Endothelial cell of umbilical vein (primary cell): ENCODE measurements at places on chromosomes 5 and 9. TPM values are rescaled to one million over a fixed set of nuclear protein-coding genes. Genes with fewer than 3 reads are reported as not detected.

DNA sequence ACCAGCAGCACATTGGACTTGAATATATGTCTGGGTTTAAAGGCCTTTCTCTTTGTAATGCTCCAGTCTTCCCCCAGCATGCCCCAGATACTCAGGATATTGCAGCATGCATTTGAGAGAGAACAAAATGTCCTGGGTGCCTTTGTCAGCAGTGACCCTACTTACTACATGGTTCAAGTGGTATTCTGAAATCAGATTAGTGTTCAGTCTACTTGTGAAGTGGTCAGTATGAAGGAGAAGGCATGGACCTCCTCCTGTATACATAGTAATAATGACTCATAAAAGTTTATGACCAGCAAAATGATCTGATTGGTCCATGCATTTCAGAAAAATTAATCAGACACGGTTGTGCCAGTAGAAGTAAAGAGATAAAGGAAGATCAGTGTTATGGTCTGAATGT lies 25.4 kb downstream of the GPR21 start:
- DNase-seq: no peak

DNA sequence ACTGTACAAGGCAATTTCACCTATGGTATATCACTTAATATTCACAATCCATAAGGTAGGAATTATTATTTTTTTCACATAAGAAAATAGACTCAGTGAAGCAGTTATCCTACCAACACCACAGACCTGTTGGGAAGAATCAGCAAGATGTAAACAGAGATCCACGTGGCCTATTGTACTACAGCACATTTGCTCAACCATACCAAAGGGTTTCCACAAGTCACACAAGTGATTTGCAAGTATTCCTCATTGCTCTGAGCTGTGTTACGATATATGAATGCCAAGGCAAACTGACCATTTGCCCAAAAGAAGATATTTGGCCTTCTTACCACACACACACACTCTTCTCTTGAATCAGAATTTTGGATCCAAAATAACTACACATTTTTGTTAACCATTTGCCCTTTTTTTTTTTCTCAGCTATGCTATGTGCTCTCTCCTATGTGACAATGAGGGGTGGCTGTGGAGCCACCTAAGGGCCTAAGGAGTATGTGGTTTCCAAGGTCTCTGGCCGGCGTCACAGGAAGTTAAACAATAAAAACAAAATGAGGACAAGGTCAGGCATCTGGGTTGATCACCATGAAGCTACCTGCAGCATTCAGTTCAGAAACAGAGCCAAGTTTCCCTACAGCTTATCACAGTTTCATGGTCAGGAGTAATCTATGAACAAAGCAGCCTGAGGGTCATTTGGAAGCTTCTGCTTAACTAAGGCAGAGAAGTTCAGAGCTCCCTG lies 171.0 kb upstream of the FREM1 start:
- DNase-seq: no peak

DNA sequence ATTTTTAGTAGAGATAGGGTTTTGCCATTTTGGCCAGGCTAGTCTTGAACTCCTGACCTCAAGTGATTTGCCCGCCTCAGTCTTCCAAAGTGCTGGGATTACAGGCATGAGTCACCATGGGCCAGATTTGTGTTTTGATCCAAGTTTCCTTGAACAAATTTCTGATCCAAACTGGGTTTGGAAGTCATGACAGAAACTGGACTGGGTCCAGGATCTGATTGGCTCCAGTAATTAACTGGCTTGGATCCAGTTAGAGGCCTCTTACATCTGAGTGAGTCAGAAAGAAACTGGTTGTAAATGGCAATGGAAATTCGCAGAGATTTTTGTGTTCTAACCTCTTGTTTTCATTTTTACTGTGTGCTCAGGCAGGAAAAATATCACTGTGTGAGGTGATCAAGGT lies 141.6 kb downstream of the SLC25A46 start:
- DNase-seq: no peak

GRCh38 chr5:126198531-126198930 lies 224.7 kb upstream of the GRAMD2B start:
- DNase-seq: no peak

DNA sequence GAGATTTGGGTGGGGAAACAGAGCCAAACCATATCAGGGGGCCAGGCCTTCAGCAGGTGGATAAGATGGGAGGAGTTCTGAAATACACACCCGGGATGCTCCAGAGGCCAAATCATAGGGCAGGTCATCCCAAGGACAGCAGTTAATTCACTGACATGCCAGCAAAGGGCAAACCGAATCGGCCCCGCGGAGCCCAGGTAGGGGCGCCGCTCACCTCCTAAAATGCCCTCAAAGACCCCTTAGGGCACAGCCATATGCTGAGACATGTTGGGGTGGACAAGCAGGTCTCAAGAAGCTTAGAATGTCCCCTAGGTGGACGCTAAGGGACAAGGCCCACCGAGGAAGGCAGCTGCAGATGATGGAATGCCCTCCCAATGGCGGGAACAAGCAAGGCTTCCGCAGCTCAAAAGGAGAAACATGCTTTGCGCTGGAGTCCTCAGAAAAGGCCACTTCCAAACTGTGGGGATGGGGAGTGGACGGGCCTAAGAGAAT lies 144.9 kb downstream of the ERCC6L2 start:
- DNase-seq: no peak

DNA sequence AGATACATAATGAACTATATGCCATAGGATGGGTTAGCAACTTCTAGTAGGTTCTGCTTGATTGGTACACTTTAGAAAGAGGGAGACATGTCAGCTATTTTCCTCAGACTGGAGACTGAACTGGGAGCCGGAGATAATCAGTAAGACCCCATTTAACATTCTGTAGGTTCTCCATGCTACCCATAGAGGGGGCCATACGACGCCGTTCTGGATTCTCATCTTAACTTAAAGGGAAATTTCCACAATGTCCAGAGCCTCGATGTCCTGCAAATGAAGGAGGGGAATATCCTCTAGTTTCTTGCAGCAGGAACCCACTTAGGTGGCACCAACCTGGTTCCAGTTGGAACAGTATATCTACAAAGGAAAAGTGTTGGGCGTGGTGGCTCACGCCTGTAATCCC lies 22.3 kb upstream of the NPM1 start:
- peak; percentile 34 for DNase-seq

Gene DAPK1
- 93.4 and 119 TPM in 2 replicates for total RNA-seq

DNA sequence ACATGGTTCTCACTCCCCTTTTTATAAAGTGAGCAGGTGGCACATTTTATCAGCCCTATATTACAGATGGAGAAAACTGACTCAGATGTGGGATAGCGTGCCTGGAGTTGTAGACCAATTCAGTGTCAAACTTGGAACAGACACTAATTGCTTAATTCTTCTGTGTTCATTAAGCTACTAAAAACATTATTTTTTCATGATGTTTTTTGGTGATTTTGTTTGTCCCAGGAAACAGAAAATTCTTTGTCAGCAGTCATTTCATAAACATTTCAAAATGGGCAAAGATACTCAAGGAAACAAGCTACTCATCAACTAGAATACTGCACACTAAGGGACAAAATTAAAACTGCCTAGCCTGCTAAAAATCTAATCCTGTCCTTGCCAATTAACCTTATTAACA lies 2.2 kb downstream of the ABHD17B start:
- no peak for DNase-seq

Gene GPR151
- not detected in 2 replicates for total RNA-seq

DNA sequence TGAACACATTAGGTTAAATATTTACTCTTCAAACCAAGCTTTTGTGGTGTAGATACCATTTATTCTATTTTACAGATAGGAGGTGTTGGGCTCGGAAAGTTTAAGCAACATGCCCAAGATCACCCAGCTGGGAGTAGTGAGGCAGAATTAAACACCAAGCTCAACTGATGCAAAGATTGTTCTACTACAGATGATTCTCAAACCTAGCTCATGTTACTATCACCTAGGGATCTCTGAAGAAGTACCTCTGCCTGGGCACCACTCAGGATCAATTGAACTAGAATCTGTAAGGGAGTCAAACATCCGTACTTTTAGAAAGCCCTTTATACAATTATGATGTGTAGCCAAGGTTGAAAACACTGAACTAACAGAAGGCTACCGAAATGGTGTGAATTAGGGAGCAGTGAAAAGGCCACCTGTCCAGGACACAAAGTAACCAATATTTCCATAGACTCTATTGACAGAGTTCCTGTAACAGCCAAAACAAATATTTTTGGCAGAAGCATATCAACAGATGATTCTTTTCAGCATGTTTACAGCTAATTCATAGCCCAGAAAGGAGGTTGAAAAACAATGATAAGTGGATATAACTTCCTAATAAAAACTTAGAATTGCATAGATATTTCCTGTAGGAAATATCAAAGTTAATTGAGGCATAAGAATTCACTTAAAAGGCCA lies 158.5 kb upstream of the PTGER4 start:
- DNase-seq: peak; percentile 71

Gene P4HA2
- total RNA-seq: 37.4 and 37.6 TPM in 2 replicates

GRCh38 chr5:38528162-38528703 lies 28.2 kb downstream of the LIFR start:
- DNase-seq: no peak

Gene EPB41L4B
- 0.15 and 0.23 TPM in 2 replicates for total RNA-seq

Gene NUTM2F
- not detected in 2 replicates for total RNA-seq

GRCh38 chr9:22169727-22170503 lies 160.8 kb upstream of the CDKN2B start:
- DNase-seq: no peak

DNA sequence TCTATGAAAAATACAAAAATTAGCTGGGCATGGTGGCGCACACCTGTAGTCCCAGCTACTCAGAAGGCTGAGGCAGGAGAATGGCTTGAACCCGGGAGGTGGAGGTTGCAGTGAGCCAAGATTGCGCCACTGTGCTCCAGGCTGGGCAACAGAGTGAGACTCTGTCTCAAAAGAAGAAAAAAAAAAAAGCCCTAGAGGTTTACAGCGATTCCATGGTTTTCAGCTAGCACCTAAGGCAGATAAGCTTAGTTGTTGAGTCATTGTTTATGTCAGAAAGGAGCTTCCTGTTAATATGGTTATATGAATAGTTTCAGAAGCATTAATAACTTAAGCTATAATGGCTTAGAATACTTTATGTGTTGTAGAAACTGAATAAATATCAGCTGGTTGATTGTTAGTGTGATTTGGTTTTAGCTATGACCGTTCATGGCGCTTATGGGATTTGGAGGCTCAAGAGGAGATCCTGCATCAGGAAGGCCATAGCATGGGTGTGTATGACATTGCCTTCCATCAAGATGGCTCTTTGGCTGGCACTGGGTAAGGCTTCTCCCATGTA lies 13.0 kb downstream of the RNF183 start:
- DNase-seq: no peak

DNA sequence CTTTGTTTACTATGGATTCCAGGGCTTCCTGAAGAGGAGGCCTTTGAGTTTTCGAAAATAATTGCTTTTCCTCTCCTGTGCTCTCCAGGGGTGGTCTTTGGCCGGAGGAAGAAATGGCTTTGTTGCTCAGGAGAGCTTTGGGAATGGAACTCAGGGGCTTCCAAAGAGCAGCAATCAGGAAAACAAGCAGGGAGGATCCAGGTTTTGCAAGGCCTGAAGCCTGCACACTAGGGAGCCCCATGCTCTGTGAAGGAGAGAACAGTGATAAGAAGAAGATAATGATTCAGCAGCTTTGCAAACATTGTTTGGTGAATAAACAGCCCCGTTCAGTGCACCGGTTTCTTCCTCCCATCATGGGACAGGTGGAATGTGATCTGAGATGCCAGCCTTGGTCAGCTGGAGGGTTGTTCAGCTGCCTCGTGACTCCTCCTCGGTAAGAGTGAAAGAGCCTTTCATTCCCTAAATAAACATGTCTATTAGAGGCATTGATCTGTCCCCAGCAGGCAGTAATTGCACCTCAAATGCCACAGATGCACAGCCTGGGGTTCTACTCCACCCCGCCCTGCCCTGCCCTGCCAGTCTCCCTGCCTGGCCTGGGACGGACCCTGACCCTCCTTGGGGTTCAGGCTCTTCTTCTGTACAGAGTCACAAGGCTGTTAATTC lies 11.5 kb upstream of the ALDH1B1 start:
- no peak for DNase-seq

Gene IDNK
- 3.4 and 4.5 TPM in 2 replicates for total RNA-seq

- DNase-seq: no peak
Observed at GRCh38 chr9:123914517-123915196, 15.3 kb downstream of the DENND1A start.

Gene PCDHGA10
- total RNA-seq: 4.4 and 5.8 TPM in 2 replicates

- no peak for DNase-seq
Observed at GRCh38 chr9:138097501-138097991, 220.0 kb downstream of the CACNA1B start.

DNA sequence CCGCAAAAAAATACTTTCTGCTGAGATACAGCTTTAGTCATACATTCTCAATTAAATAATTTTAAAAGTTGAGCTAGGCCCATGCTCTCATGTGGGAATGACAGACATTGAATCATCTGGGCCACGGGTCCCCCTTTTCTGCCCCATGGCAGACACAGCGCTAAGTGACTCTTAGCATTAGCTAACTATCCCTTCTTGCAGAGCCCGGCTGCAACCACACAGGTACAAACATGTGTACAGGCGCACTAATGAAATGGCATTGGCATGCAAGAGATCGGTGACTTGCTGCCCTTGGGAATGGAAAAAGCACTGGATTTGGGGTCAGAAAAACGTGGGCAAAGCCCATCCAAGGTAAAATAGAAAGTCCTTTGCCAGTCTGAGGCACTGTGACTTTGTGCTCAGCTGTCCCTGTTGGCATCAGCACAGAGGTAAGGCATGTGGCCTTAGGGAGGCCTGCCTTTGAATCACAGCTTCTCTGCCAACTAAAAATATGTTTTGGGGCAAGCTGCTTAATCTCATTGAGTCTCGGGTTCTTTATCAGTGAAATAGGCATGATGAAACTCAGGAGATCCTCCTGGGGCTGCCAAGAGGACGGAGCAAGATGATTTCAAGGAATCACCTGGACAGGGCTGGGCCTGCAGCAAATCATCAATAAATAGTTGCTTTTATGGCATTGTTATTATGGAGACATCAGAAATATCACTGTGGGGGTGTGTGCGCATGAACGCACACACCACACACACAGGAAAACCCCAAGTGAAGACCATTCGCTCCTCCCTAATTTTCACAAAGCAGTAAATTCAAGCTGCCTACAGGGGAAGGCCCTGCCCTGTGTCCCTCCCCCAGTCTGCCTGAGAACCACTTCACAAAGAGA lies 54.2 kb downstream of the WHRN start:
- no peak for DNase-seq

- no peak for DNase-seq
Observed at GRCh38 chr9:102101723-102102122, 363.3 kb upstream of the GRIN3A start.

DNA sequence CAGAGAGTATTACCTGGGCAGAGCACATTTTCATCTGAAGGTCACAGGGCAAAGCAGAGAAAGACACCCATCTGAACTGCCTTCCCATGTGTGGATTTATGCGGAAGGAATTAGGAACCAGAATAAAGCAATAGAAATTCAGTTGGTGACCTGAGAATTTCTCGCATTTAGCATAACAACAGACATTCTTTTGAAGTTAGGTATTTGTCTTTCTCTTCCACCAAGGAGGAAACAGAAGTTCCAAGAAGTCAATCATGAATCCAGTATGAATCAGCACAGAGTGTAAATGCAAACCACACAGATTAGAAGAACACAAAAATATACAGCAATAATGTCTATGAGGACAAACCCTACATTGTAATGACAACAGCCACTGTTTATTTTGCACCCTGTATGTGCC lies 515.2 kb upstream of the BRINP1 start:
- no peak for DNase-seq

Gene PCDHA9
- total RNA-seq: not detected in 2 replicates

- no peak for DNase-seq
Observed at GRCh38 chr9:98100456-98100855, 18.6 kb downstream of the TRIM14 start.

Gene SECISBP2
- 34.1 and 36.3 TPM in 2 replicates for total RNA-seq

GRCh38 chr9:125652759-125653158 lies 54.2 kb downstream of the MAPKAP1 start:
- no peak for DNase-seq

GRCh38 chr9:12712532-12712931 lies 19.3 kb downstream of the TYRP1 start:
- no peak for DNase-seq

GRCh38 chr9:128262687-128263086 lies 13.1 kb downstream of the GOLGA2 start:
- DNase-seq: no peak
